Posterior vena cava (tissue), 2 donors: ENCODE measurements at places on chromosomes 7 and 10. TPM values are rescaled to one million over a fixed set of nuclear protein-coding genes. Genes with fewer than 3 reads are reported as not detected.

PDE1C gene
- 51.3 TPM for total RNA-seq

SPDYE9 gene
- not detected for total RNA-seq

ASB15 gene
- not detected for total RNA-seq

CFTR gene
- not detected for total RNA-seq

KCNH2 gene
- total RNA-seq: 37.3 TPM

WDR86 gene
- total RNA-seq: 4.1 TPM

DOCK1 gene
- total RNA-seq: 50.8 TPM

C10orf62 gene
- 0.19 TPM for total RNA-seq

GDF2 gene
- total RNA-seq: not detected

ODAD2 gene
- 2.9 TPM for total RNA-seq

THSD7A gene
- 7.0 TPM for total RNA-seq

ZNF138 gene
- total RNA-seq: 7.0 TPM

HOXA3 gene
- 9.3 TPM for total RNA-seq

GRCh38 chr7:130875901-130876300 is 141.9 kb upstream of the KLF14 start:
- no peak for DNase-seq

- no peak for DNase-seq
Observed at GRCh38 chr7:142910031-142910433, 23.5 kb downstream of the TRPV5 start.

GRCh38 chr7:94605031-94605430 is 50.9 kb downstream of the SGCE start:
- no peak for DNase-seq

GRCh38 chr10:73898730-73899410 is 12.1 kb upstream of the PLAU start:
- DNase-seq: no peak

DNA sequence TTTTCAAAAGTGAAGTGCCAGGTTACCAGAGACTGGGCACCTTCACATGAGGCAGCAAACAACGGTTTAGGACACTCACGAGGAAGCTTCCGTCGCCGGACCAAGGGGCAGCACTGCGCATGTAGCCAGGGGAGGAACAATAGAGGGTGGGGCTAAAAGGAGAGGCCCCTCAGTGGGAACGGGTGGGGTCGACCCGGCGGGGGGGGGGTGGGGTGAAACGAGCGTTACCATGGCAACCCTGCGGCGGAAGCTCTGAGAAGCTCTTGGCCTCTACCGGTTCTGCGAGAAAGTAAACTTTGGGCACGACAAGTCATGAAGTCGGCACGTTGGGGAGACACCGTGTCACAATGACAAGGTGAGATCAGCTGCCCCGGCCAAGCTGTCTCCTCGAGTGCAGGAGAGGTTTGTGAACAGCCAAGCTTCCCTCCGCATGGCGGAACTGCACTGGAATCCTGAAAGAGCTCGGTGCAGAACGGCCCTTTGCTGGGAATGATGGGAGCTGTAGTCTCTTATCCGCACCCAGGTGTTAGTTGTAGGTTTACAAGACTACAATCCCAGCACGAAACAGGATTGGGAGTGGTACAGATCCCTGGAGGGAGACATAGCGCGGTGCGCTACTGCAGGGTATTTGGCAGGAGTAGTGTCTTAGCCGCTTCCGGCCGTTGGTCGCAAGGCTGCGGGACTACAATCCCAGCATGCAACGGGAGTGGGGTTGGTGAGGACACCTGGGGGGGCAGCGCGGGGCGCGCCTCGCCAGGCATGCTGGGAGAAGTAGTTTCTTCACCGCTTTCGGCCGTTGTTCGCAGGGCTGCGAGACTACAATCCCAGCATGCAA is 72.8 kb upstream of the ZNF722 start:
- DNase-seq: peak; percentile 97

DNA sequence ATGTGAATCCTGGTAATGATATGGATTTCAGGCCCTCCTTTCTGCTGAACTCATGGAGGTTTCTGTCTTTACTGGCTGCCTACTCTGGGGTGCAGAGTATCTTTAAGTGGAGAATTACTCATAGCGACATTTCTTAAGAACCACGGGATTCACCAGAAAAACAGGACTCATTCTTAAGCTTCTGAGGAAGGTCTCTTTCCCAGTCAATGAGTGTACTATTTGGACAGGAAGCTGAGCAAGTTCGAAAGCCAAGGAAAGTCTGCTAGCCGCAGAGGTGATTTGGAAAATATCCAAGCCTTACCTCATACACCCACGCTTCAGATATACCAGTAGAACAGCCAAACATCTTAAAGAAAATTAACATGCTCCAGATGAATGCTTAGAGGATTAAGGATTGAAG is 377.6 kb upstream of the MYO3A start:
- no peak for DNase-seq

DNA sequence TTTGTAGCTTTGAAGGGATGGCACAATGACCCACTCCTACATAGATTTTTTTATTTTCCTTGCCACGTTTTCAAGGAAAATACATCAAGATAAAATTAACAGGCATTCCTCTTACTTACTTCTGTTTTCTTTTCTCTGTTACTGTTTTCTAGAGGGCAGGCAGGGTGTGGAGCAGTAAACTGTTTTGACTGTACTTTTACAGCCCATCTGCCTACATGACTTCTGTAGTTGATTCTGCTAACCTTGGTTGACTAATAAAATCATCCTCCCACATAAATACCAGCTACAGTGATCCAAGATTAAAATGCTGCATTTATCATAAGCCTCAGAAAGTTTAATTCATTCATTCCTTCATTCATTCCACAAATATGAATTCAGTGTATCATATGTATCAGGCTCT is 158.5 kb downstream of the TRIL start:
- no peak for DNase-seq

DNA sequence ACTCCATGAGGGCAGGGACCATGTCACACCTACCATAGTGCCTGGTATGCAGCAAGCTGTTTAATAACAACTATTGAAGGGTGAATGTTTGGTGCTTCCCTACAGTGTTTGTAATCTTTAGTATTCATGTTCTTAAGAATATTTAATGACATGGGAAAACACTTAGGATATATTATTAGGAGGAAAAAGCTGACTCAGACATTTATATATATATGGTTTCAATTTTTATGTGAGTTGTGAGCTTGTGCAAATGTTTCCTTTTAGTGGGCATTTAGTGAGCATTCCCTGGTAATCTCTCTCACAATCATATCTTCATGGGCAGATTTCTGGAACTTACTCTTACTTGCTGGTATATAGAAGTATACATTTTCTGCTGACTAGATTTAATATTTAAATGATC is 359.1 kb downstream of the EXOC4 start:
- DNase-seq: no peak

DNA sequence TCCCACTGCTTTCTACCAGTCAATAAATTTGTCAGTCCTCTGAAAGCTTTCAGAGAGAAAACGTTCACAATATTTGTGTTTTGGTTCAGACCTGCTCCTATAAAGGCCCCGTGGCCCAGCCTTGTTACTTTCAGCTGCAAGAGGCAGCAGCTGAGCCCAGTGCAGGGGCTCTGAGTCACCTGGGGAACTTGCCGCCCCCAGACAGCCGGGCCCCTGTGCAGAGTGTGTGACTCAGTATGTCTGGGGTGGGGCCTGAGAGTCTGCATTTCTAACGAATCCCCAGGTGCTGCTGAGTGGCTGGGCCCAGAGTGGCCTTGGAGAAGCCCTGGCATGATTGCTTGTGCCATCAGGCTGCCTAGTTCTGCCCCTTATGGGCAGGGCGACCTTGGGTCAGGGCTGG is 303.5 kb downstream of the PAXIP1 start:
- DNase-seq: no peak

DNA sequence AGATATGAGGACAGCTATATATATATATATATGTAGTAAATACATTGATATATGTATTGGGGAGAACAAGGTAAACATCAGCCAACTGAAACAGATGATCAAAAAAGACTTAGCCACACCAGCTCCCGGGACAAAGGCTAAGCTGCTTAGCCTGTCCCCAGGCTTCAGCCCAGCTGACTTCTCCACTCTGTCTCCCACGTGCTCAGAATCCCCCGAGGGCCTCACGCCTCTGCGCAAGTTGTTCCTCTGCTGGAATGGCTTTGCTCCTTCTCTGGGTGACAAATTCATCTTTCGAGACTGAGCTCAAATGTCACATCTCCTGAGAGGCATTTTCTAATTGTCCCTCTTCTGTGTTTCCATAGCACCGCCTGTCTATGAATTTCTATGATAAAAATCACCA is 8.6 kb upstream of the INSIG1 start:
- DNase-seq: no peak

DNA sequence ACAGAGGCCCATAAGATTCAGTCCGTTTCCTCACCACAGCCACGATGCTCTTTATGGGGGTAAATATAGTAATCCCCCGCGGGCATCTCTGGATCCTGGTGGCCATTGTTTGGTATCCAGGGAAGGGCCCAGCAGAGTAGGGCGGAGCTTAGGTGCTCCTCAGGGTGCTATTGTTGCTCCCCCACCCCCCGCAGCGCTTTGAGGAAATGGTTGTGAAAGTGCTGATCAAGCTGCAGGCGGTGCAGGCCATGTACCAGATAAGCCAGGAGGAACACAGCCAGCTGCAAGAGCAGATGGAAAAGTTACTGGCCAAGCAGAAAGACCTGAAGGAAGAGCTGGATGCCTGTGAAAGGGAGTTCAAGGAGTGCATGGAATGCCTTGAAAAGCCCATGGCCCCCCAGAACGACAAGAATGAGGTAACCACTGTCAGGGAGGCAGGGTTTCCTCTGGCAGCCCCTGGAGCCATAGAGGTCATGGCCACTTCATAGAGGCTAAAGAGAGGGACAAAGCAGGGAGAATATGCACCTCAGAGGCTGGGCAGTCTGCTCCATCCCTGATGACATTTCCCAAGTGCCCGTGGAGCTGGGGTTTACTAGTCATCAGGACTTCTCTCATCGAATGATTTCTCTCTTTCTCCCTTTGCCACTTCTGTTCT is 17.6 kb upstream of the FLNC start:
- peak; percentile 82 for DNase-seq

- no peak for DNase-seq
Observed at GRCh38 chr7:155729847-155730246, 82.4 kb downstream of the SHH start.

DNA sequence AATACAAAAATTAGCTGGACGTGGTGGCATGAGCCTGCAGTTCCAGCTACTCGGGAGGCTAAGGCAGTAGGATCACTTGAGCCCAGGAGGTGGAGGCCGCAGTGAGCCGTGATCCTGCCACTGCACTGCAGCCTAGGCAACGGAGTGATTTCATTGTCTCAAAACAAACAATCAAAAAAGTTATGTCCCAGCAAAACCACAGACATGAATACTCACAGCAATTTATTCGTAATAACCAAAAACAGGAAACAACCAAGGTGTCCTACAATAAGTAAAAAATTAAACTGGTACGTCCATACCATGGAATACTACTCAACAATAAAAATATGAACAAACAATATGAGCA is 11.6 kb upstream of the CYTH3 start:
- DNase-seq: no peak

- DNase-seq: no peak
Observed at GRCh38 chr7:25597946-25598345, 369.7 kb upstream of the NPVF start.

- DNase-seq: no peak
Observed at GRCh38 chr10:118193642-118194041, 146.9 kb upstream of the RAB11FIP2 start.

DNA sequence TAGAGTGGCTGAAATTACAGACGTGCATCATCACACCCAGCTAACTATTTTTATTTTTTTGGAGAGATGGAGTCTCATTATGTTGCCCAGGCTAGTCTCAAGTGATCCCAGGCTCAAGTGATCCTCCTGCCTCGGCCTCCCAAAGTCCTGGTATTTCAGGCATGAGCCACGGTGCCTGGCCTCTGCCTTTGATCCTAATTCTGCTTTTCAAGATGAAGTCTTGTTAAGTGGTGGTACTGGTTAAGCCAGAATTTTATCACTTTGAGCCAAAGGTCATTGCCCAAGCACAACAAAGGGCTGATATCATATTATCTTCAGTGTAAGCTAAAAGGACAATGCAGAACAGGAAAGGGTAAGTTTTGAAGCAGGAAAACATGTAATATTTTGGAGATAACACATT is 64.2 kb downstream of the MYOF start:
- DNase-seq: peak; percentile 23

GRCh38 chr7:75985518-75986146 is 8.8 kb downstream of the TMEM120A start:
- DNase-seq: peak; percentile 86

GRCh38 chr10:71660313-71660712 is 59.3 kb downstream of the C10orf105 start:
- DNase-seq: no peak

DNA sequence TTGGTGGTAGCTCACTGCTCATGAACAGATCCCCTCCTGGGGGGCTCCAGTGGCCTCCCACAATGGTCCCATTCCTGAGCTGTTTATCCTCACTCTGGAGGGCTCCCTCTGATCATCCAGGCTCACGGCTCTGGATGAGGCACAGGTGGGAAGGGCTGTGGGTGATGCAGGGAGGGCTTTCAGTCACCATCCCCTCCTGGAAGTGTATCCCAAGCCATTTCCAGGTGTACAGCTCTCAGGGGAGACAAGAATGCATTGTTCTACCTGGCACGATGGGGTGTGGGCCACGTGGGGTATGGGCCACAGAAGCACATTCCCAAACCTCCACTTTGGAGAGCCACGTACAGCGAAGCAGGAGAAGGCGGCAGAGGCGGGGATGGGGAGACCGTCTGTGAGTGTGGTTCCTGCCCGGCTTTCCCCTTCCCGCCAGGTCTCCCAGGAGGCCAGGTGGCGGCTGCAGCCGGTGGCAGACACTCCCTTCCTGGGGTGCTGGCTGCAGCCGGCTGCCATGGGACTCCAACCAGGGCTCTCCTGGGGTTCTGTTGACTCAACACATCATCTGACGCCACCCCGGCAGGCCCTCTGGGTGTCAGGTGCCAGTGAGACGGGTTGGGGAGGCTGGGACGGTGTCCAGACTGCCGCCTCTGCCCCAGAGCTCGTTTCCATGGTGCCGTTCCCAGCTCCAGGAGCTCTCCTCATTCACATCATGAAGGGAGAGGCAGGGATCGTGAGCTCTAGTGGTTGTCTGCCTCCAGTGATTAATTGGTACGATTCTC is 169.7 kb upstream of the RHEB start:
- peak; percentile 68 for DNase-seq

- DNase-seq: no peak
Observed at GRCh38 chr7:28135315-28135714, 45.3 kb downstream of the JAZF1 start.

- no peak for DNase-seq
Observed at GRCh38 chr7:154638286-154638685, 364.6 kb downstream of the PAXIP1 start.

DNA sequence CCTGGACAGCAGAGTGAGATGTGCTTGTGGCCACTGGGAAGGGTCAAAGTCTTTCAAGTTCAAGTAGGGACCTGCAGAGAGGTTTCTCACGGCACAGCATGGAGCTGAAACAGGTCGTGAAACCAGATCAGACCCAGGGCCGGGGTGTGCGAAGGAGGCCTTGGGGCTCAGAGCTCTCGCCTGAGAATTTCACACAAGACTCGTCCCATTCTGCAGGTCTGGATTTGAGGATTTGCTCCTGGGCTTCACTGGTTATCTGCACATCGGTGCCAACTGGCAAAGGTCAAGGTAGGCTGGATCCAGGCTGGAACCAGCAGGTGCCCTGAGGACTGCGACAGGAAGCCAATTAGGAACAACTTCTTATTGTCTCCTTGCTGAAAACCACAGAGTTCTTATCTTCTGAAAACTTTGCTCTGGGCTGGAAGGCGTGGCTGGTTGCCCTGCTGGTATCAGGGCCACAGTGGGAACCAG is 24.0 kb upstream of the GTF2I start:
- no peak for DNase-seq
